Aorta (tissue), 5 donors: ENCODE measurements at places on chromosomes 7 and 10.
A peak's percentile ranks its signal among the peaks of the same experiment; 100 is the strongest.

- DNase-seq: no peak
- H3K27ac ChIP-seq: no peak overlapping the region
- H3K27me3 ChIP-seq: no peaks in the 10 kb centered on the region
- H3K4me3 ChIP-seq: peak overlapping the region; percentile 35
Measured at GRCh38 chr10:86522510-86522855, 891 bp upstream of the WAPL start.

- H3K27me3 ChIP-seq: no peaks in the 10 kb centered on the region
- no peak for DNase-seq
- H3K36me3 ChIP-seq: no peaks in the 10 kb centered on the region
- H3K27ac ChIP-seq: no peak overlapping the region
Measured at GRCh38 chr10:129966370-129966888, 2.4 kb upstream of the EBF3 start.

DNA sequence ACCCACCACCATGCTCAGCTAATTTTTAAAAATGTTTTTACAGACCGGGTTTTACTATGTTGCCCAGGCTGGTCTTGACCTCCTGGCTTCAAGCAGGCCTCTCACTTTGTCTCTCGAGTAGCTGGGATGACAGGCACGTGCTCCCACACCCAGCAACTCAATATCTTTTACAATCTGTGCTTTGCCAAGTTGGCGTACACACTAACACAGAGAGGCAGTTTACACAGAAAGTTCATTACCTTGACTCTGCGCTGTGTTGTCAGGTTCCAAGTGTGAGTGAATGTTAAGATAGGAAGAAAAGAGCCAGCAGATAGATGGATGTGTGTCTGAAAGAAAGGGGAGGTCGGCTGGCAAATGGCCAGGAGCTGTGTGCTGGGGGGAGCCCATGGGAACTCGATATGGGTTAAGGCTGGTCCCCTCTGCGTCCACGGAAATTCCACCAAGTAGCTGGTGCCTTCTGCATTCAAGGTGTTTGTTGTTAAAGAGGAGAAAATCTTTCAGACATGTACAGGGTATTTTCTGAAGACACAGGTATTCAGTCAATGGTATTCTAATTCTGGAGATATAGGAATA lies 299.8 kb downstream of the CAMK1D start:
- H3K36me3 ChIP-seq: no peaks in the 10 kb centered on the region
- H3K27me3 ChIP-seq: no peaks in the 10 kb centered on the region
- DNase-seq: no peak
- no peak overlapping the region for H3K4me3 ChIP-seq
- no peak overlapping the region for H3K27ac ChIP-seq

- no peaks in the 10 kb centered on the region for H3K4me1 ChIP-seq
- no peaks in the 10 kb centered on the region for H3K36me3 ChIP-seq
- H3K27me3 ChIP-seq: no peaks in the 10 kb centered on the region
- no peak overlapping the region for H3K4me3 ChIP-seq
Measured at GRCh38 chr7:44872787-44873186, 12.5 kb downstream of the PURB start.

DNA sequence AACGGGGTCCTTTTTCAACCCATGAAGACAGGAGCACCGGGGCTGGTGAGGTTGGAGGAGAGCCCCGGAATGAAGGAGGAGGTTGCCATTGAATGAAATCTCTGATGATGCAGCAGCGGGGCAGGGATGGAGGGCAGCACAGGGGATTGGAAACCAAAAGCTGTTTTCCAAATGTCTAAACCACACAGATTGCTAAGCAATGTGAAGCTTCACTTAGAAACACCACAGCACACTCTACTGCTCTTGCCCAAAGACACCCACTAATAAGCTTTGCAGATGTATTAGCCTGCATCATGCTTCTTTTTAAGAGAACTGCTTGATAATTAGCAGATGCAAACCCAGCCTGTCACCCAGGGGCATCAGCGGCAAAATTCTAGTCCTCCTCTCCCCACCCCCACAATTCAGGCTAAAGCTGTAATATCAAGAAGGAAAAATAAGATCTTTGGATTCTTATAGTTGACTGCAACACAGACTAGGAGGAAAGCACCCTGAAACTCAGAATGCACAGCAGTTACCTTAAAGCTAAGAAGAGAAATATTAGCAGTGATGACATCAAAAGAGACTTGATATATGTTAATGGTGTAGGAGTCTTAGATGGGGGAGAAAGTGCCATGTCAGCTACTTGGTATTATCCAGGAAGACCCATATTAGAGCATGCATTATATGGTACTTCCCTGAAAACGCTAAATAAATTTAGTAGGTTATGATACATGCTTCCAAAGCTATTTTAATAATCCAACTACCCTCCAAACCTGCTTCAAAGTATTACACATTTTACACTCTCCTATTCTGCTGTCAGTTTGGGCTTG lies 666.7 kb downstream of the KCNMA1 start:
- no peak overlapping the region for H3K27ac ChIP-seq
- H3K27me3 ChIP-seq: no peaks in the 10 kb centered on the region
- no peak for DNase-seq
- H3K4me1 ChIP-seq: no peaks in the 10 kb centered on the region
- H3K36me3 ChIP-seq: peaks cover 6% of the 10 kb centered on the region

DNA sequence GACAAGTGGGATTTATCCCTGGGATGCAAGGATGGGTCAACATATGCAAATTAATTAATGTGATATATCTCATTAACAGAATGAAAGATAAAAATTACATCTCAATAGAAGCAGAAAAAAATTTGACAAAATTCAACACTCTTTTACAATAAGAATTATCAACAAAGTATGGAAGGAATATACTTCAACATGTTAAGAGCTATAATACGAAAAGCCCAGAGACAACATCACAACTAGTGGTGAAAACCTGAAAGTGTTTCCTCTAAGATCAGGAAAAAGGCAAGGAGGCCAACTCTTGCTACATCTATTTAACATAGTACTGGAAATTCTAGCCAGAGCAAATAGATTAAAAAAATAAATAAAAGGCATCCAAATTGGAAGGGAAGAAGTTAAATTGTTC lies 970.0 kb upstream of the POT1 start:
- H3K4me3 ChIP-seq: no peak overlapping the region
- no peak for DNase-seq
- no peaks in the 10 kb centered on the region for H3K36me3 ChIP-seq
- H3K4me1 ChIP-seq: no peaks in the 10 kb centered on the region

- DNase-seq: no peak
- H3K27me3 ChIP-seq: no peaks in the 10 kb centered on the region
- no peak overlapping the region for H3K4me3 ChIP-seq
- no peaks in the 10 kb centered on the region for H3K4me1 ChIP-seq
Measured at GRCh38 chr7:33789871-33790630, 115.3 kb upstream of the BMPER start.
